Lung microvascular endothelial cell (primary cell): ENCODE measurements at places on chromosomes 6 and 20. TPM values are rescaled to one million over a fixed set of nuclear protein-coding genes. Genes with fewer than 3 reads are reported as not detected.

DNA sequence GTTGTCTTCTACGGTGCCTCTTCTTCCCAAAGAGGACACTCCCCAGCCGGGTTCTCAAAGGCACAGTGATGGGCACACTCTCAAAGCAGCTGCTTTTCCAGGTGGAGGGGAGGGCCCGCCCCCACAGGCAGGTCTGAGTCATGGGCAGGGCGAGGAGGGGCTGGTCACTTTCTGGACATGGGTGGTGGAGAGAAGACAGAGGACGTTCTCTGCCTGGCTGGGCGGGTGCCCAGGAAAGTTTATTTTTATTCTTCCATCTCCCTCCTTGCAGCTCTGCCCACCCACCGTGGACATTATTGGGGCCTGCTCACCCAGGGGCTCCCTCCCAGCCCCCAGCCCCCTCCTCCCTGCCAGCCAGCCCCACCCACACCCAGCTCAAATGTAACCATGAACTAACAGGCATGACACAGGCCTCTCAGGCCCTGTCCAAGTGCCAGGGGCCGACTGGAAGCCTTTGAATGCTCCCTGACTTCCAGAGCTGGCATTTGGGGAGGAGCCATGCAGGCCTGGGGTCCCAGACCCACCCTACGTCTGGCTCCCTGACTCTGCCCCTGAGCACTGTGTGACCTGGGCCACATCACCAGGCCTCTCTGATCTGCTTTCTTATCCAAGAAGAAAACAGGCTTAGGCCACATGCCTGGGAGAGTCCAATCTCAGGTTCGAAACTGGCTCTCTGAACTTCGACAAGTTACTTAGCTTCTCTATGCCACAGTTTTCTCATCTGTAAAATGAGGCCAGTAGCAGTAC, 8.0 kb downstream of the TGM2 start:
- DNase-seq = no peak

Gene RSPO3
- total RNA-seq = not detected in 2 replicates

Gene FKBP5
- total RNA-seq = 37.3 and 40.1 TPM in 2 replicates

Gene WFDC2
- total RNA-seq = not detected in 2 replicates

DNA sequence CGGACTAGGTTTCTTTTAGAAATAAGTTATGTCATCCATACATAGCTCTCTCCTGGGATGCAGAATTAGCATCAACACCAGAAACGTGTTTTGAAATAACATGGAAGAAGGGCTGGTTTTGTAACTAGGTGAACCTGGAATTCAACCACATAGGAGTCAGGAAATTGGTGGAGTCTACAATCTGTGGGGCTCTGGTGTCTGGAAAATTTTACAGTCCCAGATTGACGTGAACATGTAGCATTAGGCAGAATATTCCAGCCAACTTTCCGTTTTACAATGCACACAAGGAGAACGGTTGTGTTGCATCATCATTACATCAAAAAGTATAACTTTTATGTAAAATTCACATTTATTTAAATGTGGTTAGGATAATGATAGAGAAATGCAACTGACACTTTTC, 1.9 kb downstream of the KCNQ5 start:
- DNase-seq = no peak

GRCh38 chr6:129849456-129849855, 11.7 kb downstream of the TMEM244 start:
- peak; percentile 57 for DNase-seq
